ENCODE measurements at places on chromosomes 1 and 21. TPM values are rescaled to one million over a fixed set of nuclear protein-coding genes. Genes with fewer than 3 reads are reported as not detected.

GRCh38 chr1:243837907-243838535 is 12.0 kb downstream of the AKT3 start:
- H3K36me3 ChIP-seq: no peaks in the 10 kb centered on the region
- no peak overlapping the region for H3K27ac ChIP-seq
- no peak for DNase-seq
- no peak overlapping the region for H3K4me3 ChIP-seq
- no peaks in the 10 kb centered on the region for H3K4me1 ChIP-seq
- no peaks in the 10 kb centered on the region for H3K27me3 ChIP-seq

- DNase-seq: no peak
- no peaks in the 10 kb centered on the region for H3K4me1 ChIP-seq
- no peak overlapping the region for H3K27ac ChIP-seq
- H3K4me3 ChIP-seq: no peak overlapping the region
- no peaks in the 10 kb centered on the region for H3K36me3 ChIP-seq
- no peaks in the 10 kb centered on the region for H3K27me3 ChIP-seq
These were observed 129.5 kb downstream of the PIGK start for GRCh38 chr1:77089756-77090155.

DNA sequence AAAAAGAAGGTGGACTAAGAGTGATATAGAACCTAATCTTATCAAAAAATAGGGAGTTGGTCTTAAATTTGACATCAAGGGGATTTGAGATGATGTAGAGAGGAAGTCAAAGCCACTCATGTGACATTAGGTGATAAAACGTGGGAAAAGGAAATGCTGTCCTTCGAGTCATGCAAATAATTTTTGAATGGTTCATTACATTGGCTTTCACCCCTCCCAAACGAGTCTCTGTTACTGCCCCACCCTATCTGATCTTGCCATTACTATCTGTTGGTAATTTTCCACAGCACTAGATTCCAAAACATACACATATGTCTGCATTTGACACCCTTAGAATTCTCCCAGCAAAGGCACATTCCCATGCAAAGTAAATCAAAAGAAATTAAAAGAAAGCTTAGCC is 531.1 kb upstream of the ADAMTS5 start:
- H3K27me3 ChIP-seq: no peaks in the 10 kb centered on the region
- no peak overlapping the region for H3K4me3 ChIP-seq
- H3K27ac ChIP-seq: no peak overlapping the region
- H3K4me1 ChIP-seq: no peaks in the 10 kb centered on the region

DNA sequence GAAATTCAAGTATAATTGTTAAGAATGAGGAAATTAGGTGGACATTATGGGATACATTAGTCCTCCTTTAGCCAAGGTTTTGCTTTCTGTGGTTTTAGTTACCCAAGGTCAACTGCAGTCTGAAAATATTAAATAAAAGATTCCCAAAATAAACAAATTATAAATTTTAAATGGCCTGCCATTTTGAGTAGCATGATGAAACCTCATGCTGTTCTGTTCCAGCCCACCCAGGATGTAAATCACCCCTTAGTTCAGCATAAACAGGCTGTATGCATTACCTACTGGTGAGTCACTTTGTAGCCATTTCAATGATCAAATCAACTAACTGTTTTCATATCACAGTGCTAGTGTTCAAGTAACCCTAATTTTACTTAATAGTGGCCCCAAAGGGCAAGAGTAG is 132.5 kb upstream of the LYPLAL1 start:
- H3K27ac ChIP-seq: no peak overlapping the region
- no peaks in the 10 kb centered on the region for H3K27me3 ChIP-seq
- no peak for DNase-seq

GRCh38 chr1:18764362-18764761 is 95.1 kb downstream of the TAS1R2 start:
- H3K4me3 ChIP-seq: no peak overlapping the region
- H3K36me3 ChIP-seq: no peaks in the 10 kb centered on the region
- H3K27ac ChIP-seq: no peak overlapping the region
- H3K27me3 ChIP-seq: no peaks in the 10 kb centered on the region
- no peaks in the 10 kb centered on the region for H3K4me1 ChIP-seq

DNA sequence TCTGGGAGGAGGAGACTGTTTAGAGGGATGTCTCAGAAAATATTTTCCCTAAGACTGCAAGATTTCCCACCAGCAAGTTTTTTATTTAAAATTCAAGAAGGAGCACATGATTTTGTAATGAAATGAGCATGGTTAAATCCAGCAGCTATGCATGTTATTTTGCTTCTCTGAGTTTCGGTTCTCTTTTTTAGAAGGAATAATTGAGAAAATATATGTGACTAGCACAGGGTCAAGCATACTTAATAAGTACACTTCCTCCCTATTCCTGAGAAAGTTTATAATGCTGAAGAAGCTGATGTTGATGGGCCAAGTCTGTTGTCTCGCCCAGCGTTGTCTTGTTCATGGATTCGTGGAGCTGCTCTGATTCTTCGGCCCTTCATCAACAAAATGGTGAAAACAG is 51.2 kb downstream of the EXO1 start:
- no peak overlapping the region for H3K4me3 ChIP-seq
- DNase-seq: no peak
- no peaks in the 10 kb centered on the region for H3K27me3 ChIP-seq
- no peak overlapping the region for H3K27ac ChIP-seq
- no peaks in the 10 kb centered on the region for H3K4me1 ChIP-seq
- H3K36me3 ChIP-seq: no peaks in the 10 kb centered on the region

DNA sequence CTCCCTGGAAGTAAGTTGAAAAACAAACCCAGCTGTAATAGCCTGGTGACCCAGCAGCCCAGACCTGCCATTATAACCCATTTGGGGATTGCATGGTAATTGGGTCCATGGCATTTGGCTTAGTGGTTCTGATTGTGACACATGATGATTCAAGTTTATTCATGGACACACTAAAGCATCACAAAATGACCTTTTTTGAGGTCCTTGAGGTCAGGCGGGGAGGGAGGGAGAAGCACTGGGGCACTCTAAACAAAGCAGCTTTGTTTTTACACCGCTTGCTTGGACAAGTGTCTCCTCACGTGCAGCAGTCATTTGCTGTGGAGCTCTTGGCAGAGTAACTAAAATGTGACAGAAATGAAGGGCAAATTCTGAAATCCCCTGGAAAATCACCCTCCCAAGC is 241.0 kb upstream of the SGIP1 start:
- H3K27ac ChIP-seq: no peak overlapping the region
- no peaks in the 10 kb centered on the region for H3K4me1 ChIP-seq
- H3K36me3 ChIP-seq: no peaks in the 10 kb centered on the region
- H3K4me3 ChIP-seq: no peak overlapping the region
- no peak for DNase-seq

The DARS2 gene
- 10.0 TPM for total RNA-seq

The NUDT4B gene
- 0.75 TPM for total RNA-seq

The PHLDA3 gene
- total RNA-seq: 66.1 TPM

All from aorta (tissue), 5 donors.